Natural killer cell (primary cell): ENCODE measurements at places on chromosomes 2 and 18. TPM values are rescaled to one million over a fixed set of nuclear protein-coding genes. Genes with fewer than 3 reads are reported as not detected.

GRCh38 chr18:35683021-35683420, 101.5 kb downstream of the GALNT1 start:
- H3K27me3 ChIP-seq = no peaks in the 10 kb centered on the region
- no peak overlapping the region for H3K4me3 ChIP-seq
- no peak for DNase-seq
- no peaks in the 10 kb centered on the region for H3K4me1 ChIP-seq

DNA sequence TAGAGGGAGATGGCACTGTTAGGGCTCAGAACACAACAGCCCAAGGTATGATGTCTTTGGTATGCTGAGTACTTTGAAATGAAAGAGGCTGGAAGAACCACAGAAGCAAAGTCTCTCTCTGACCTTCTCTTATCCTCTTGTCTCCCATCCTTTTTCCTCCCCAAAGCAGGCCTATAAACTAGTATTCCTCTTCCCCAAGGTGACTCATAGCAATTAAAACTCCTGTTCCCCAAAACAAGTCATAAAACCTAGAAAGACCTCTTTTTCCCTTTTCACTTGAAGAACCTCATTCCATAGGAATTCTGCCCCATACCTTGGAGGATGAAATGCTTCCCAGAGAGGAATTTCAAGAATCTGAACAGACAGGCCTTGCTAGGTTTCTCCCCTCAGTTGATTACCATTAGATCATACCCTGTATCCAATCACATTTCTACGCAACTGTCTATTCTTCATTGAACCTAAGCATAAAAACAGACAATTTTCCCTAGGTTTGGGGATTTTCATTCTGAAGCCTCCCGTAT, 25.7 kb downstream of the MDH1 start:
- peaks cover 3% of the 10 kb centered on the region for H3K27me3 ChIP-seq
- H3K4me1 ChIP-seq = no peaks in the 10 kb centered on the region
- no peak for DNase-seq
- no peak overlapping the region for H3K27ac ChIP-seq

DNA sequence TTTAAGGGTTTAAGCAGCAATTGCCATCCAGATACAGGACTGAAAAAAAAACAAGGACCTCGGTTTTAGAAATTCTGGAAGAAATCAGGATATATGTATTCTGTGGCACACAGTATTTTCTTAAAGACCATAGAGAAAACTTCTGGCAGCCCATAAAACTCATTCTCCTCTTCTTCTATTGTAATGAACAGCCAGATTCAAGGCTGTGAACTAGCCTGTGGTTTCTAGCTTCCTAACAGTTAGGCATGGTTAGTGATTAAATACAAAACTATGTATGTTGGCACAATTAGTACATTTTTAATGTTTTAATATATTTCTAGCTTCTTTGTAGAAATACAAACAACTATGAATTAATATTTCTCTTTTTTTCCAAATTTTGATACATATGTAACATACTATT, 555.7 kb downstream of the DSC3 start:
- H3K36me3 ChIP-seq = no peaks in the 10 kb centered on the region
- DNase-seq = no peak
- no peak overlapping the region for H3K27ac ChIP-seq
- H3K4me1 ChIP-seq = no peaks in the 10 kb centered on the region

DNA sequence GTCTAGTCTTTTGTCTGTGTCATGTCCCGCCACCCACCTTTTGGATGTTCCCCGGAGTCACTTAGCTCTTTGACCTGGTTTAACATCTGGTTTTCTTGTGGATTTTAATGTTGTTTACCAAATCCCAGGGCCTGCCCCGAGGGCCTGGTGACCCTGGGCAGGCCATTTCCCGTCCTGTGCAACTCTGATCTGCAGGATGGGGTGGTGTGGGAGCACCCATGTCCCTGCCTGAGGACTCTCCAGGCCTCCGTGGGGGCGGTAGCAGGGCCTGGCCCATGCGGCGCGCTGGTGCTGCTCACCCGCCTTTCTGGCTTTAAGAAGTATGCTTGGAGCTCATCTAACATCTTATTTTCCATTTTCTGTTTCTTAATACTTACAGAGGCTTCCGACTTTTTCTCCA, 10.7 kb downstream of the RAMP1 start:
- H3K27ac ChIP-seq = no peak overlapping the region
- DNase-seq = no peak
- peaks cover 25% of the 10 kb centered on the region for H3K4me1 ChIP-seq
- no peaks in the 10 kb centered on the region for H3K36me3 ChIP-seq

- H3K4me3 ChIP-seq = no peak overlapping the region
- no peaks in the 10 kb centered on the region for H3K27me3 ChIP-seq
- no peaks in the 10 kb centered on the region for H3K36me3 ChIP-seq
- no peaks in the 10 kb centered on the region for H3K4me1 ChIP-seq
Observed at GRCh38 chr18:23835506-23835905, 146.3 kb downstream of the LAMA3 start.

Gene PLCD4
- 0.54 TPM for total RNA-seq

GRCh38 chr2:233152541-233152940, 92.4 kb downstream of the INPP5D start:
- H3K36me3 ChIP-seq = peaks cover 89% of the 10 kb centered on the region
- H3K27ac ChIP-seq = no peak overlapping the region
- H3K4me1 ChIP-seq = peaks cover 19% of the 10 kb centered on the region

GRCh38 chr2:232299927-232300674, 78.5 kb upstream of the ALPP start:
- DNase-seq = no peak
- H3K27ac ChIP-seq = peak overlapping the region; percentile 43
- no peaks in the 10 kb centered on the region for H3K27me3 ChIP-seq
